ENCODE measurements at places on chromosomes 5 and 9. TPM values are rescaled to one million over a fixed set of nuclear protein-coding genes. Genes with fewer than 3 reads are reported as not detected.

Gene PCDH1
- 41.9 TPM for total RNA-seq

- DNase-seq, result no peak
Observed at GRCh38 chr9:84226126-84226525, 114.4 kb downstream of the SLC28A3 start.

DNA sequence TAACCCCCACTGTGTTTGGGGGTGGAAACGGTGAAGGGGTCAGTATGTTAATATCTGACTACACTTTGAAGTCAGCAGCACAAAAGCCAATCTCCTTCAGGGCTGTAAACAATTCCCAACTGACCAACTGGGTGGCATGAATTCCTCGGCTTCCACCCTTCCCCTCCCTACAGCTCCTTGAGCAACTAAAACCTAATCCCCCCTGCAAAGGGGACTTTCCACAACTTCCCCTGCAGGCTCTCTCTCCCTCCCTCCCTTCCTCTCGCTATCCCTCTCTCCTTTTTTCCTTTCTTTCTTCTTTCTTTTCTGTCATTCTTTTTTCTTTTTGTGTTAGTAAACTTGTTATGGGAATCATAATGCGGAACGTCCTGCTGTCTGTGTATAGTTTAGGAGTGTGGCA, 65.1 kb upstream of the PTCH1 start:
- no peak for DNase-seq

- DNase-seq, result no peak
Observed at GRCh38 chr5:147349241-147349640, 114.4 kb downstream of the STK32A start.

- DNase-seq, result no peak
Observed at GRCh38 chr5:52867809-52868208, 80.1 kb downstream of the ITGA1 start.

DNA sequence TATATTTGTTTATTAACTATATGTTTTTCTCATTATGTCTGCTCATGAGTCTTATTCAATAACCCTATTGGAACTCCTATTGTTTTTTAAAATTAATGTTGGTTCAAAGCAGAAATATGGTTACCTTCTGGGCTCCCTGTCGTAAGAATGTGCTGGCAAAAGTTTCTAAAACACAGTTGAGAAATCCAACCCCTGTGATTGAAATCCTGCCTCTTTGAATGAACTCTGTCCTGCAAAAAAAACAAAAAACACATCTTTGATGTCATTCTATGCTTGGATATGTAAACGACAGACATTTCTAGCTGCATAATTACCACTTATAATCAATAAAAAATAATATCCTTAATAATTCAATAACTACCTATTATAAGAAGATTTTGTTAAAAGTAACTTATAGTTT, 38.8 kb downstream of the PRELID2 start:
- no peak for DNase-seq

Gene NR5A1
- total RNA-seq, result not detected

Gene CCDC69
- total RNA-seq, result 51.9 TPM

Gene LRRC70
- 13.1 TPM for total RNA-seq

DNA sequence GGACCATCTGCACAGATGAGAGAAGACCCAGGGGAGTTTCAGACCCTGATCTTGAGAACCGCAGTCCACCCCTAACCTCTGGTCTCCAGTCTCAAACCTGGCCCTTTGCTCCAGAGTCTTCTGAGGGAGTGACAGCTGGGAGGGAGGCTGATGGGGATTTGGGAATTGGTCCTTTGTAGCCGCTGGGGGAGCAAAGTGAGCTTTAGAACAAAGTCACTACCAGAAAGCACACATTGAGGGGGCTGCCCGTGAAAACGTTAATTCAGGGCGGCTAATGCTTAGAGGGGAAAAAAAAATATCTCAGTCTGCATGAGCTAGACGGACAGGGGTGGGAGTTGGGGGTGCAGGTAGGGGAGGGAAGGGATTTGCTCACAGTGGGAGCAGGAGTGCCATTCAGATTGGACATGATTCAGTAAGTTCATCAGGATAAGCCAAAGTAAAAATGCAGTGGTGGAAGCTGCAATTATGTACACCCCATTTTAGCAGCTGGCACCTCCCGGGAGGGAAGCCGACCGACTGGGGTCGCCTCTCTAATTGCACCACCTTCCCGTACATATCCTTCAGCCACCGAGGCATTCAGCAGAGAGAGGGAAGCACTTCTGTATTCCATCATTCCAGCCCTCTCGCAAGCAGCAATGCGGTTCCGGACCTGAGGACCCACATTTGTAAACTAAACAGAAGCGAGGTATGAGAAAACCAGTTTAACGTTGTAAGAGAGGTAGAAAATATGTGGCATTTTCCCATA, 123.4 kb upstream of the RETREG1 start:
- no peak for DNase-seq

GRCh38 chr5:153237671-153238332, 252.7 kb upstream of the GRIA1 start:
- no peak for DNase-seq

DNA sequence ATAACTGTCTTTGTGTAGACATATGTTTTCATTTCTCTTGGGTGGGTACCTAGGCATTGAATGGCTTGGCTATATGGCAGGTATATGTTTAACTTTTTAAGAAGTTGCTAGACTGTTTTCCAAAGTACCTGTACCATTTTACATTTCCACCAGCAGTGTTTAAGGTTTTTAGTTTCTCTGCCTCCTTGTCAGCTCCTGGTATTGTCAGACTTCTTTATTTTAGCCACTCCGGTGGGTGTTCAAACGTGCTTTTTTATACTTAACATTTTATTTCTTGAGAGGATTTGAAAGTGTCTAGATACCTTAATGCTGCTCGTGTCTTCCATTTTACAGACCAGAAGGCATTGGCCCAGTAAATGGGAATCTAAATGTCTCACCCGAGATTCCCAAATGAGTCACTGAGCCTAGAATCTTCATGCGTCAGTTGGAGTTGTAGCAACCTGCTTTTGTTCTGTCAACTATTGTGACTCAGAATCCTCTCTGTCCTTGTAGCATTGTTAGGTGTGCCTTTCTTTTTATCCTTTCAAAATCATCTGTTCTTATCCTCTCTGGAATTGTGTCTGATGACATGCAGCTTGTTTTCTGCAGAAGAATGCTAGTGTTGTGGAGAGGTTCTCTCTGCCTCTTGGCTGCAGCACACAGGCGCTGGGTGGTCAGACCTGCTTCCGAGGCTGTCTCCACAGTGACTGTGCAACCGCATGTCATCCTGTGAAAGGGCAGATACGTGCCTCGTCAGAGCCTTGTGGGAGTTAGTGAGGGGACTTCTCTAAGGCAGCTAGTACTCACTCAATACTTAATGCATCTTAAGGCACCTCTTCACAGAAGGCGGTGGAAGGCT, 291.8 kb downstream of the AOPEP start:
- no peak for DNase-seq

- no peak for DNase-seq
Observed at GRCh38 chr9:3887221-3887653, 361.4 kb upstream of the RFX3 start.

DNA sequence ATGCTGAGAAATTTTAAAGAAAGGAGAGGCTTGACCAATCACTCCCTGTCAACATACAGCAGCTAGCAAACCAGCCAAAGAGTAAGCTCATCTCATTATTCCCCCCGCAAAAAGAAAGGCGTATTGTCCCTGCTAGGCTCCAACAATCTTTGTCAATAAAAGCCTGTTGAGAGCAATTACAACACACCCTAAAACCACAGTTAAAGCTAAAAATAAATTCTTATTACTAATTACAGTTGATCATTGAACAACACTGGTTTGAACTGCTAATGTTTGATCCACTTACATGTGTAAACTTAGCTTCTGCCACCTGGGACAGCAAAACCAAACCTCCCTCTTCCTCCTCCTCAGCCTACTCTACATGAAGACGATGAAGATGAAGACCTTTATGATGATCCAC, 151.2 kb downstream of the TSSK1B start:
- DNase-seq, result no peak

- no peak for DNase-seq
Observed at GRCh38 chr9:108579757-108580439, 275.9 kb downstream of the ACTL7B start.

Gene DIPK1B
- 7.3 TPM for total RNA-seq

DNA sequence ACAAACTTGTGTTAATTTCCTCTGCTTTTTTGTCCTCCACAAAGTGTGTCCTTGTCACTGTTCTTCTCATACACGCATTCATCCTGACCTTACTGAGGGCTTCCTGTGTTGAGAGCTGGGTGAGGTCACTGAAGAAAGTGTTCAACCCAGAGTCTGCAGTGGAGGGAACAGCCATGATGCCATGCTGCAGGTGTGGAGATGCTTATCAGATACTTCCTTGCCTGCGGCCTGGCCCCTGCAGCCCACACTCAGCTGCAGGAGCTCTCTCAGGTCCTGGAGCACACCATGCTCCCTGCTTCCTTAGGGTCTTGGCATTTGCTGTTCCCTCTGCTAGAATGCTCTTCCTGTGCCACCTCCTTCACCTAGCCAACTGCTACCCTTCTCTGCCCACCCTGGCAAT, 108.1 kb upstream of the SPRY4 start:
- no peak for DNase-seq

- no peak for DNase-seq
Observed at GRCh38 chr5:52859628-52860027, 71.9 kb downstream of the ITGA1 start.

DNA sequence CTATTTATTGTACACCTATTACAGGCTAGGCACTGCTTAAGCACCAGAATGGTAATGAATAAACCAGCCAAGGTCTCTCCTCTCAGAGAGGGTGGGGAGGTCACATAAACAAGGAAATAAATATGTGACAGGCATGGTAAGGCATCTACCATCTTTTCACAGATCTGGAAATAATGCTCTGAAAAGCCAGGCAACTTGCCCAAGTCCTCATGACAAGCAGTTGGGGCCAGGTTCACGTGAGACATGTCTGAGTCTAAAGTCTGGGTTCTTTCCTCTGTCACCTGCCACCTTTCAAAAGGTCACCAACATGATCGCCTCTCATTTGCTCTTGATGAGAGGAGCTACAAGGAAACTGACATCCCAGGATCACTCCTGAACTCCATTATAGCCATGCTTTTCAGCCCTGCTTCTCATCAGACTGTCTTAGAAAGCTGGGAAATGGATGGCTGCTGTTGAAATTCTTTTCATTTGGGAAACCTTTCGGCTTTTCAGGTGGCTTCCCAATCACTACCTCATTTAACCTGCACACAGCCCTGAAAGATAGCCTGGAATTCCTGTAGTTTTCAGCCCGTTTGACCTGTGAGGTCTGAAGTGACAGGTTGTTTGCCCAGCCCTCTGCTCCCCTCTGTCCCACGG, 123.1 kb downstream of the CRB2 start:
- DNase-seq, result no peak

- DNase-seq, result no peak
Observed at GRCh38 chr5:149324641-149325040, 20.7 kb upstream of the GRPEL2 start.

DNA sequence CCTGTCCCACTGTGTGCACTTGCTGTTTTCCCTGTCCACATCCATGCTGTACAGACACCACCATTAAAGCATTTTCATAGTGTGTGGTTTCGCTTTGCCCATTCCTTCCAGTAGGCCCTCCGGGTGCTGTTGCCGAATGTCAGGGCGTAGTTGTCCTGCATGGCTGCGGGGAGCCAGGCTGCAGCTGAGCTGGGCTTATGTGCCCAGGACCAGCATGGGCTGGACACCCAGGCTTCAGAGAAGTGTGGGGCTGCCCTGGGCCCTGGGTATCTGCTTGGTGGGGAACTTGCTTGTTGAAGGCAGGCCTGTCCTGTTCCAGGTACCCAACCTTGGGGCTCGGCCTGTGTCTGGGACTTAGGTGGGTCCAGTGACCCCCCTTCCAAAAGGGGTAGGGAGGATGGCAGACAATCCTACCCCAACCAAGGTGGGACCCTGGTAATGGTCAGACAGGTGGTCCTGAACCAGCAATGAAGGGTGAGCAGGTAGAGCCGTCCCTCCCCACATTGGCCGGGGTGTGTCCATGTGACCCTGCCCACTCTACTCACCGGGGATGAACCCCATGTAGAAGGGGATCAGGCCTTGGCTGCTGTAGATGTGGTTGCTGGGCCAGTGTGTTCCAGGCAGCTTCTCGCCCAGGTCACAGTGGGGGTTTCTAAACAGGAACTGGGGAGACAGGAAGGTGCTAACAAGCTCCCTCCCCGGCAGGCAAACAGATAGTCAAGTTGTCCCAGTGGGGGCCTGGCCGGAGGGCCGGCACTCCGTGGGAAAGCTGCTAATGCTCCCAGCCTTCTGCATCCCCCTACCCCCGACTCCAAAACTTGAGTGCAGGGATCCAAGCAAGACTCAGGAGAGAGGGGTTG, 2.8 kb downstream of the TUBB4B start:
- no peak for DNase-seq

Gene DRD1
- total RNA-seq, result 0.45 TPM

Gene PAIP2
- total RNA-seq, result 82.1 TPM

DNA sequence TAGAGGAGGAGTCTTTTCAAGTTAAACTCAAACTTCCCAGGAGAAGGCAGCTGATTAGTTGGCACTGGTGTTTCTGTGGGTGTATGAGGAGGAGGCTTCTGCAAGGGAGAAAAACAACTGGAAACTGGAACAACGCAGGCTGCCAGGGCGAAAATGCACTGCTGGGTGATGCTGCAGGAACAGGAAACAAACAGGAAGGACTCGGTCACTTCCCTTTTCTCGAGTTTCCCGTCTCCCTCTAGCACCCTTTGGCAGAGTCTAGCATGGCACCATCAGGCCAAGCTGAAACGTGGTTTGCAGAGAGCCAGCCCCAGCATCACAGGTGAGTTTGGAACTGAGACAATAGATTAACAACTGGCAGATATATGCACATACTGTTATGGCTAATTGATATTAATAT, 77.5 kb upstream of the CAST start:
- peak; percentile 59 for DNase-seq

DNA sequence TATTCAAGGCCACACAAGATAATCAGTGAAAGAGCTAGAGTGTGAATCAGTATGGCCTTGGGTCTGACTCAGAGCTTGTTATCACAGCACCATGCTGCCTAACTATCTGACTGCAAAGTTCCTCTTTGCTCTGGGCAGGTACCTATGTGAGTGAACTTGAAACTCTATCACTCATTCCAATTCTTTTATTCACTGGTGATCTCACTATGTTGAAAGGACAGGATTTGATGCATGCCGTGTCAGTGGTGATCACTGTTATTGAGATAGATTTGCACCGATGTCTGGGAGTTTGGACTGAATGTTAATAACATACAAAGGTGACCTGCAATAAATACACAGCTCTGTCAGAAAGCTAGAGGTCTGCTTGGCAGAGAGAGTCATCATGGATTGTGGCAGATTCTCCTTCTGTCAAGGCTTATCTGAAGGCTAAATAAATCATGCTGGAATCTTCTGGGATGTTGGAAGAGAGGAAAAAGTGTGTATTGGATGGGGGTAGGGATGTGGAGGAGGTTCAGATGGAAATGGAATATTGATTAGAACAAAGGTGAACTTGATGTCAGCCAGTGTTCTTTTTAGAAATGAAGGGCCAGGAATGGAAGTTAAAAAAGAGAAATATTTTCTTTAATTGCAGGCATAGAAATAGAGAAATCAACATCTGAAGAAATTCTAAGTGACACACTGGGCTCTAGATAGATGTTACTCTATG, 91.8 kb upstream of the TNC start:
- no peak for DNase-seq

DNA sequence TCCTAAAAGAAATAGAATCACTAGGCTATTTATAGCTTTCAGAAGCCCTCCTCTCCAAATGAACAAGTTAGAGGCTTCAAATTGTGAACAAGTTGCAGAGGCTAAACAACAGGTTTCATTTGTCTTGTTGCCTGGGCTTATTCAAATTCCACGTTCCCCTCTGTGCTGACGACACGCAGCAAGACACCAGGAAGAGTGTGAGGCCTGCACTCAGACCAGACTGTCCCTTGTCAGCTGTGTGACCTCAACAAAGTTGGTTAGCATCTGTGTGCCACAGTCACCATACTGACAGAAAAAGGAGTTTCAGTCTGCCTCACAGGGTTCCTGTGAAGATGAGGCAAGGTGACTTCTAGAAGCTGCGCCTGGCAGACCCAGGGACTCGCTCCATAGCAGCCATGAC, 22.1 kb upstream of the GABBR2 start:
- no peak for DNase-seq
